ENCODE measurements at places on chromosomes 2 and 18. TPM values are rescaled to one million over a fixed set of nuclear protein-coding genes. Genes with fewer than 3 reads are reported as not detected.
A peak's percentile ranks its signal among the peaks of the same experiment; 100 is the strongest.

Gene MARCHF4
- not detected for total RNA-seq

GRCh38 chr2:215238485-215239098, 73.3 kb upstream of the ATIC start:
- no peak for DNase-seq

GRCh38 chr2:191824398-191824797, 22.5 kb downstream of the CAVIN2 start:
- no peak for DNase-seq

GRCh38 chr18:23484561-23485182, 18.6 kb upstream of the RMC1 start:
- no peak for DNase-seq

Gene GATA6
- total RNA-seq: 11.7 TPM

DNA sequence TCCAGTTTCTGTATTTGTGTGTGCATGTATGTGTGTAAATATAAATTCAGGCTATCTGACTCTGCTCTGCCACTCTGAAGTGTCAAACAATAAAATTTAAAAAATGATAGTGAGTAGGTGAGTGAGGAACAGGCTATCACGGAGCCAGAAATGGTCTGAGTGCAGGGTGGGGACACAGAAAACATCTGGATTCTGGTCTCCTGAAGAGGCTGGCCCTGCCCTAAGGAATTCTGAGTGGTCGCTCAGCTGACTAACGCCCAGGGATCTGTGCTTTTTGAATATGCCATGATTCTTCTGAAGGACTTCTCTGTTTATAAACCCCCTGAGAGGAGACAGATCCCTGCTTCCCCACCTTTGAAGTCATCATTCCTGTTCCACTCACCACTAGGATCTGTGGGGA, 353.9 kb upstream of the GYPC start:
- DNase-seq: no peak

Gene TCF23
- total RNA-seq: 0.10 TPM

GRCh38 chr2:135582383-135582782, 51.1 kb downstream of the R3HDM1 start:
- no peak for DNase-seq

- peak; percentile 96 for DNase-seq
These were observed at the start of gene TTC32 for GRCh38 chr2:19901442-19902215. TSS of gene TTC32 (minus strand) at chr2:19901983. CDS start at chr2:19901854, 129 bp downstream.

Gene ABCG5
- 57.0 TPM for total RNA-seq

DNA sequence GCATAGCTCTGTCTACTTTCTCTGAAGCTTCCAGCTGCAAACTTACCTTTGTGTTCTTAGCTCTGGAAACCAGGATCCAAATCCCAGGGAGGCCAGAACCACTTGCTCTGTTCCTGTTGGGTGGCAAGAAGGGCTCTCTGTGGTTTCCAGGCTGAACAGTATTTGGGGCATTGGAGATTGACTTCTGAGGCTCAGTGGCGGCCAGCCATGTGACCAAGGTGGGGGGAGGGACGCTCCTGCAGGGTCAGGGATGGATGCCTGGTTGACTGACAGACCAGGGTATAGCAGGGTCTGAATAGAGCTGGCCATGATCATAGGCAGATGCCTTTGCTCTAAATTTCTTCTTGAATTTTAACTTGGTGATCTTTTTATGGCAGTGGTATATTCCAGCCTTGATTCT, 15.1 kb downstream of the SLC4A5 start:
- no peak for DNase-seq

- DNase-seq: no peak
These were observed 43.7 kb downstream of the POU3F3 start for GRCh38 chr2:104897515-104898184.

DNA sequence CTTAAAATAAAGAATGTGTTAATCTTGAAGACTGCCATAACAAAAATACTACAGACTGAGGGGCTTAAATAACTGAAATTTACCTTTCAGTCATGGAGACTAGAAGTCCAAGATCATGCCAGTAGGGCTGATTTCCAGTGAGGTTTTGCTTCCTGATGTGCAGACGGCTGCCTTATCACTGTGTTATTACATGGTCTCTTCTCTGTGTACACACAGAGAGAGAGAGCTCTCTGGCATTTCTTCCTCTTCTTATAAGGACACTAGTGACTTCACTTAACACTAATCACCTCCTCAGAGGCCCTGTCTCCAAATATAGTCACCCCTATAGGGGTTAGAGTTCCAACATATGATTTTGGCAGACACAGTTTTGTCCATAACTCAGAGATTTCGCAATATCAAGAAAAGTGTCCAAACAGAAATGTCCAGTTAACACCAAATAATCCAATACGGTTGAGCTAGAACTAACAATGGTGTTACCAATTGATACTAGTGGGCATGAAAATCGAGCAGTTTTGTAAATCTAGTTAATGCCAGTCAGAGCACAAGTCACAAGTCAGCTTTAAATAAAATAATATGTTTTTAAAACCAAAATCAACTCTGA, 399.8 kb downstream of the ADCYAP1 start:
- no peak for DNase-seq

DNA sequence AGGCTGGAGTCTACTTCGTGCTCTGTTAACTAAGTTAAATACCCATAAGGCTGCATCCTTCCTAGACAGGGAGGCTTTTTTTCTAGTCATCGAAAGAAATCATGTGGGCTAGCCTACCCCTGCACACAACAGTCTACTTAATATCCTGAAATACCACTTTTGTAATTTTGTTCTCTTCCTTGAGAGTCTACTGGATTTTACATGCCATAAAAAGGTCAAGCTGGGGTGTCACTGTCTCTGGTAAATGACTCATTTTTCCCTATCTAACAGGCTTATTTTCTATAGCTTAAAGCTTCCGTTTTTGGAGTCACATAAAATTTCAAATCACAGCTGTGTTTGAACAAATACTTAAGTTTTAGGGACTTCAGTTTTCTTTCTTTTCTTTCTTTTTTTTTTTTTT, 10.7 kb upstream of the STAM2 start:
- no peak for DNase-seq

GRCh38 chr2:33141476-33141875, 194.7 kb downstream of the LTBP1 start:
- no peak for DNase-seq

DNA sequence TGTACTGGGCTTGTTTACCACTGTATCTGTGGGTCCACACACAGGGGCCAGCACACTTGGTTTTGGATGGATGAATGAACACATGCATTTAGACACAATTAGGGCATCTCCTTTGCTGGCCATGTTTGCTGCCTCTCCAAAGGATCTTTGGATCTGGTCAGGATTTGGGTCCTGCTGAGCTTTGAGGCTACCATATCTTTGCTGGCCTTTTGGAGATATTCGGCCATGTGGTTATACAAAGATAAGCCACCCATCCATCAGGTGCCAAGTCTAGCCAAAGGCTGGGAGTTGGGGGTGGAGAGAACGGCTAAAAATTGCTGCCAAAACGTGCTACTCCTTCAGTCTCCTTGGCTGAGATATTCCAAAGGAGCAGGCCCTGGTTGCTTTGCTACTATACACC, 18.2 kb upstream of the FZD7 start:
- no peak for DNase-seq

GRCh38 chr2:189534854-189535832, 45.4 kb downstream of the SLC40A1 start:
- no peak for DNase-seq

DNA sequence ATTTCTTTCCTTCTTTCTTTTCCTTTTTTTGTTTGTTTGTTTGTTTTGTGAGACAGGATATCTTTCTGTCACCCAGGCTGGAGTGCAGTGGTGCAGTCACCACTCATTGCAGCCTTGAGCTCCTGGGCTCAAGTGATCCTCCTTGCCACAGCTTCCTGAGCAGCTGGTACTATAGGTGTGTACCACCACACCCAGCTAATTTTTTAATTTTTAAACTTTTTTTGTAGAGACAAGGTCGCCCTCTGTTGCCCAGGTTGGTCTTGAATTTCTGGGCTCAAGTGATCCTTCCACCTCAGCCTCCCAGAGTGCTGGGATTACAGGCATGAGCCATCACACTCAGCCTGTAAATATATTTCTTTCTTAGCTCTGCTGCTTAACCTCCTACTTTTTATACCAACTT, 83.4 kb upstream of the CYP20A1 start:
- DNase-seq: no peak

DNA sequence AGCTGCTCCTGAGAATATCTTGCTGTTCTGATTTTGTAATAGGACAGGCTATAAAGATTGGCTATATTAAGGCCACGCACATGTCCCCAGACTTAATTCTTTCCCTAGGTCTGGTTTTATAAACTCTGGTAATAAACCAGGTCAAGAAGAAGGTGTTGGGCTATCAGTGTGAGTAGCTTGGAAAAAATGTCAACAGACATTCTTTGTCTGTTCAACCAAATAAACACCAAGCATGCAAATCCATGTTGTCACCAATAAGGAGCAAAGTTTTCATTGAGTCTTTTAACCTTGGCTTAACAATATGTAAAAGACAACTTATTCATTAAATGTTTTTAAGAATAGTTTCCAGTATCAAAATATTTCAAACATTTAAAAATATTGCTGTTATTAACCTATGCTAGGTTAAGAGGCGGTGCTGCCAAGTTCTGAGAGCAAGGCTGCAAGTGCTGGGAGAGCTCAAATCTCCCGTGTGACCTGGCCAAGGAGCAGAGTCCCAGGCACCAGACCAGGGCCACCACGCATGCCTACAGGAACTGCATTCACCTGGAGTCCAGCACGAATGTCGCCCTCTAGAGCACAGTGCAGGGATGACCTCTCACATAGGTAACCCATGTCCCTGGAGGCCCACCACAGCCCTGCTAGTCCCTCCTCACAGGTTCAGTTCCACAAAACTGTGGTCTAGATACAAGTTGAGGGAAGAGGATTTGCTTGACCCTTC, 120.5 kb upstream of the POU3F3 start:
- DNase-seq: no peak

GRCh38 chr2:241558532-241559322, at the start of gene BOK:
TSS of gene BOK (plus strand) at chr2:241558745. CDS start at chr2:241559484, 739 bp downstream.
- peak; percentile 90 for DNase-seq

Gene TUBA4B
- total RNA-seq: not detected

- DNase-seq: peak; percentile 31
These were observed 34.5 kb downstream of the KLHL29 start for GRCh38 chr2:23419171-23420090.

Gene EDAR
- 1.8 TPM for total RNA-seq

DNA sequence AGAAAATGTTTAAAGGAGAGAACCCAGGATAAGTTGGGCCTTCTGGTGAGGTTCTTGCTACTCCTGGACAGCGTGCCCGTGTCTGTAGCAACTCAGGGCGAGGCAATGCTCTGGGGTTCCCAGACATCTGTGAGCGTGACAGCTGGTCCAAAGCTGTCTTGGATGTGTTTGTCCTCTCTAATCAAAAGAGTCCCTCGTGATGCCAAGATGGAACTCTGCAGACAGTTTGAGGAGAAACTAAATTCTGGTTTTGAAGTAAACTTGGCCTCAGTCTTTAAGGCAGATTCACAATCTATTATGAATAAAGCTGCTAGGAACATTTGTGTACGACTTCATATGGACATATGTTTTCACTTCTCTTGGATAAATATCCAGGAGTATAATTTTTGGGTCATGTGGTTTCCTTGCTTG, 47.3 kb downstream of the TMEM17 start:
- DNase-seq: no peak

DNA sequence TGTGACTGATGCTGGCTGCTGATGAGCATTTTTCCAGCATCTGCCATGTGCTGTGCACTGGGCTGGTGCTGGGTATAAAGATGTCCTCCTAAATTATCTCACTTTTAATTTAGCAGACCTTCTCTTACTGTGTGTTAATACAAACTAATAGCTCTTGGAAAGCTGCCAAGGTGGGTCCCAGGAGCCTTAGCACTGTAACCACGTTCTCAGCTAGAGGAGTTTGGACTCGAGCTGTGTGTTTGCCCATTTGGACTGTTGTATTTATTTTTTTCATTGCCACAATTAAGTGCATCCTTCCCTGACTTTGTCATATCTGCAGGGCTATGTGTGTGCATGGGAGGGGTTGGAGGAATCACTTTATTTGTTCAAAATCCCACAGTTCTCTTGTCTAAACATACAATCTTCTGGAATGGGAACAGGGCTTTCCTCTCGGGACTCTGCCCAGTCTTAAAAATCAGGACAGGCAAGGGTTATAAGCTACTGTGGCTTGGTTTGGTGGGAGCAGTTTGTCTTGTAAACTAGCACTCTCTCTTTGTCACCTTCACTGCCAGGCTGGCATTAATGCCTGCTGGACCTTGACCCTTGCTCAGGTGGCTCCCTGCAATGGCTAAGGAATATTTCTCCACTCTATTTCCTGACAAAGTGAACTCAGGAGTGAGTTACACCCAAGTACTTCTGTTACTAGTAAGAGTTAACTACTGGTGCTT, 129.7 kb upstream of the MGAT5 start:
- DNase-seq: peak; percentile 61

Gene CFC1
- not detected for total RNA-seq

GRCh38 chr2:142954493-142954892, 77.0 kb downstream of the KYNU start:
- no peak for DNase-seq

DNA sequence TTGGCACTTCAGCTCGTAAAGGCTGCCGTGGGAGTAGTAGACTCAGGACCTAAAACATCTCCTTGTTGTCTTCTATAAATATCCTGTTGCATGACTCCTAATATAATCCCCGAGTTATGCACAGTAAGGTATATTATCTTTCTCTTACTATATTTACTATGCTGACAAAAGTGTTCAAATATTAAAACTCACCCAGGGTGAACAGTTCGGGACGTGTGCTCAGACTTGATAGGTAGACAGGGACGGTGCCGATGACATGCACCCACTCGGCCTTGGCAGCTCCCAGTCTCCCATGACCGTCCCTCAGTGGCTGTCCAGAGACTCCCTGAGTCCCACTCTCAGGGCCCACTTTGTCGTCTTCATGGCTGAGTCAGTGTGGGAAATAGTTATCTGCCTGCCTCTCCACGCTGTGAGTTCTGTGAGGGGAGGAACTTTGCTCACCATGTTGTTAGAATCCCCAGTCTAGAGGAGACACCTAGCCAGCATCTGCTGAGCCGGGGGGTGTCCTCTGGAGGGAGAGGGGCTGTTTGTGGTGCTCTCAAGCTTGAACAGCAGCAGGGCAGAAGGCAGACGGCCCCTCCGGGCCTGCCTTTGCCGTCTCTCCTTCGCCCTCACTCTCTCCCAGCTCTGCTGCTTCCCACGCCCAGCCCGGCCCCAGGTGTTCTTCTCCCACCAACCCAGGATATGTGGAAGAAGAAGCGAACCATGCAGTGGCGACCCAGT, 75.0 kb downstream of the DGKD start:
- DNase-seq: peak; percentile 41

DNA sequence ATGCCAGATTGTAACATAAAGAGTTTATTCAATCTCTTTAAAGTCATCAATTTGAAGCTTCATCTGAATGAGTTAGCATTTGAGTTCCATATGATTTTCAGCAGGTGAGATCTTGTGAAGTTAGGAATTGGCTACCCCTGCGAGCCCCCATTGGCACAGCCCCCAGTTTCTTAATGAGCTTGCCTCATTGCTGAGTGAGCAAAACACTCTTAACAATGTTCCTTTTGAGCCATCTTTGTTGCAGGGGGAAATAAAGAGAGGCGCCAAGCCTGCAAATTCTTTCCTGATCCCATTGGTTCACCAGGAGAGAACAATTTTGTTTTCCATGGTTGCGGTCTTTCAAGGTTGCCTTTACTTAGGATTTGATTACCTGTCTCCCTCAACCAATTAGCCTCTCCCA, 18.7 kb downstream of the DPP10 start:
- DNase-seq: no peak

GRCh38 chr2:238963161-238963970, 115.5 kb downstream of the TWIST2 start:
- DNase-seq: no peak
